CD4-positive, alpha-beta T cell treated with Interleukin-4 for 1 hour (primary cell): ENCODE measurements at places on chromosomes 13 and 19.
A peak's percentile ranks its signal among the peaks of the same experiment; 100 is the strongest.

GRCh38 chr13:96851856-96852445 lies 142.3 kb downstream of the OXGR1 start:
- no peak for DNase-seq

DNA sequence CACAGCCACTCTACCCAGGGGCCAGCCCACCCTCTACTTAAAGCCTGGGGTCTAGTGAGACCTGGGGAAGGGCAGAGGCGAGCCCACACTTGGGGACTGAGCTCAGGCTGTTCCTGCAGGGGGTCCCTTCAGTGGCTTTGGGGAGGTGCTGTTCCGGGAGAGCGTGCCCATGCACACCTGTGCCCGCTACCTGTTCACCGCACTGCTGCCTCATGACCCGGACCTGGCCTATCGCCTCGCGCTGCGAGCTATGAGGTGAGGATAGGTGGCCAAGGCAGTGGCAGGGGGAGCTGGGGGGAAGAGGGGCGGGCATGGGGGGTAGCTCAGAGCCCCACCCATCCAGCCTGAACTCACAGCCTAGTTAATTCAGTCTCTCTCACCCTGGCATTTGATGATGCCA lies 24.0 kb downstream of the ZSWIM4 start:
- DNase-seq: no peak

- no peak for DNase-seq
Observed at GRCh38 chr13:24493356-24493755, 19.2 kb downstream of the PARP4 start.

DNA sequence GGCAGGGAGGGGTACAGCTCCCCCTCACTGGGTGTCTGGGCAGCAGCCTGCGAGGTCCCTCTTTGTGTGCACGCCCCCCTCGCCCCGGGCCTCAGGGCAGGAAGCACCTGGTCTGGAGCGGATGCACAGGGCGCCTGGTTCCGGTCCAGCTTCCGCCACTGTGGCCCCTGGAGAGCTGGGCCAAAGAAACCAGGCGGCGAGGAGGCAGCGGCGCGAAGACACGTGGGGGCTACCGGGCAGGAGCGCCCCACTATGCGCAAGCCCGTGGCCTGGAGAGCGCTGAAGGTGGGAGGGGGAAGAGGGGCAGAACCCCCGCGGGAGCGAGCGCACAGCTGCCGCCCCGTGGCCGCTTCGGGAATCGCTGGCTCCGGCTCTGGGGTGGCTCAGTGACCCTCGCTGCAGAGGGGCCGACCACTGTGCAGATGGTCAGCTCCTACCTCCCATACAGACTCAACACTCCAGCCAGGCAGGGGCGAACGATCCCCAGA lies 1.7 kb upstream of the LYL1 start:
- DNase-seq: peak; percentile 64

- DNase-seq: no peak
Observed at GRCh38 chr13:71964491-71965100, 97.6 kb upstream of the DACH1 start.

- DNase-seq: no peak
Observed at GRCh38 chr19:45990113-45990728, 5.0 kb upstream of the CCDC61 start.

GRCh38 chr13:49110913-49111170 lies 109.3 kb upstream of the MLNR start:
- DNase-seq: no peak

DNA sequence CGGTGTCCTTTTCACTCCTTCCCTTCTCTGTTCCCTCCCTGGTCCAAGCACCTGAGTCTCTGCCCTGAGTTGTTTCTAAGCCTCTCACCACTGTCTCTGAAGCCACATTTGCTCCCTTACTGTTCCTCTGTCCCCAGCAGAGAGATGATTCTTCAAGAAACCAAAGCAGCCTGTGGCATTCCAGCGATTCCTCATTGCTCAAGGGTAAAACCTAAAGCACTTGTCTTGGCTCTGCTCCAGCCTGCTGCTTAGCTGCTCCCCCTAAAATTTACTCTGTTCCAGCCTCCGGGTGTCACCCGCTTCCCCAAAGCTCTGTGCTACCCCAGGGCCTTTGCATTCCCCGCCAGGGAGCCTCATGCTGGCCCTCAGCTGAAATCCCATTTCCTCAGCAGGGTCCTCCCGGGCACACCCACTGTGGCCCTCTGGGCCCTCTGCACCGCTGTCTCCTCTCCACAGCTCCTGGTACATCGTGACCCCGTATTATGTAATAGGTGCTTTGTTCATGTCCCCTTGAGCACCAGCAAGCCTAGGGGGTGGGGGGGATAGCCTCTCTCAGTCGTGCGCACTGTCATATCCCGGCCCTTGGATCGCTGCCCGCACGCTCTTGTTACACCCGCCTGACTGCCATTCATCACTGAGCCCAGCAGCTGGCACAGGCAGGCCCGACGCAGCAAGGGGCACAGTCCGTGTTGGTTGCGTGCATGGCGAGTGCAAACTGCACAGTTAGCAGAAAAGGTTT lies 15.8 kb downstream of the TECR start:
- no peak for DNase-seq

DNA sequence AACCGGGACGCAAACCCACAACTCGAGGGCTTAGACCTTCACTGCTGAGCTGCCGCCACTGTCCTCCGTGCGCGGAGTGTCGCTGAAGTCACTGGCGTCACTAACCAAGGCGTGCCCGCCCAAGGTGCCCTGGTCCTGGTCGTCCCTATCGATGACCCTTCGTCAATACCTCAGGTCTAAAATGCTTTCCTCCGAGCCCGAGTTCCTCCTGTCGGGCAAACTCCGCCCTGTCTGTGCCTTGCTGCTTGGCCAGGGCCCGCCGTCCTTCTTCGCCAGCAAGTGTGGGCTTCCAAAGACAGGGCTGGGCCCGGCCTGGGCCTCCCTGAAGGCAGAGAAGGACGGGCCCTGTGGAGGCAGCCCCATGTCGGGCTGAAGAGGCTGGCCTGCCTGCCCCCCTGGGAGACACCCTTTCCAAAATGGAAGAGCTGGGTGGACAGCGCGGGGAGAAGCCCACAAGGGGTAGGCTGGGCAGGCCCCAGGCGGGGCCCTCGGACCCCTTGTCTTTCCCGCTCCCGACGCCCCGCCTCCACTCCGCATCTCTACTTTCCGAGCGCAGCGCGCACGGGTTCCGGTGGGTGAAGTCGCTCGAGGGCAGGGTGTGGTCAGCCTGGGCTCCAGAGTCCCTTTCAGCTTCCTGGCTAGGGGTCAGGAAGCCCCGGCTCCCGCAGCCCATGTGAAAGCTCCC lies 13.4 kb downstream of the RB1 start:
- DNase-seq: no peak

DNA sequence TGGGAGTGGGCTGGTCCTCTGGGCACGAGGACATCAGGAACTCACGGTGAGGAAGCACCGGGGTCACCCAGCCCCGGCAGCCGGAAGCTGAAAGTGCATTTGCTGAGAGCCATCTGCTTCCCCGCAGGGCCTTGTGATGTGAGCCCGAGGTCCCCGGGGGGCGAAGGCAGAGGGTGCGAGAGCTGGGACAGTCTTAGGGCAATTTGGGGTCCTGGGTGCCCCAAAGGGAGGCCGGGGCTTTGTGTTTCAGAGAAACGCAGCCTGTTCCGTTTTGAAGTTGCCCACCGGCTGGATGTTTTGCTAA lies 4.8 kb downstream of the F2RL3 start:
- peak; percentile 50 for DNase-seq

DNA sequence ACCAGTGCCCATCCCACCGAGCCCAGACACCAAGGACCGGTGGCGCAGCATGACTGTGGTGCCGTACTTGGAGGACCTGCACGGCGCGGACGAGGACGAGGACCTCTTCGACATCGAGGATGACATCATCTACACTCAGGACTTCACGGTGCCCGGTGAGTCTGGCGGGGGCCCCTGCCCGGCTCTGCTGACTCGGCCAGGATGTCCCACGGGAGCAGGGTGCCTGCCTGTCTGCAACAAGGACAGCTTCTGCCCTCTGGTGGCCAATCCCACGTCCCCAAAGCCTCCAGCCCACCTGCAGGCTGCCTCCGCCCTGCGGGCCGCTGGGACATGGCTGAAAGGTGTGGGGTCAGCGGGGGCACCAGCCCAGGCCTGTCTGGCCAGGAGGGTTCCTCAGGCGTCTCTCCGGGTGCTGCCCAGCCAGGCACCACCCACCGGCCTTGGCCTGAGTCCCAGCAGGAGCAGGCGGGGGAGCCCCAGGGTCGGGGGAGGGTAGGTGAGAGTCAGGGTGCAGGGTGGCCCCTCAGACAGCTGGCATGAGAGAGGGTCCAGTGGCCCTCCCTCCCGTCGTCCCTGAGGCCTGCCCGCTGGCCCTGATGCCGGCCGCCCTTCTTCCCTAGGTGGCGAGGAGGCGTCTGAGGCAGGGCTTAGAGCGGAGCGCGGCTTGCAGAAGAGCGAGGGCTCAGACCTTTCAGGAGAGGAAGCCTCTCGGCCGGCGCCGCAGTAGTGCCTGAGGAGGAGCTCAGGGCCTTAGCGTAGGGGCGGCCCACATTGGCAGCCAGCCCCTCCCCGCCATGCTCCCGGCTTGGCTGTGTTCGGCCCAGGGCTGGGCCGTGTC lies 14.6 kb downstream of the CBARP start:
- DNase-seq: no peak

DNA sequence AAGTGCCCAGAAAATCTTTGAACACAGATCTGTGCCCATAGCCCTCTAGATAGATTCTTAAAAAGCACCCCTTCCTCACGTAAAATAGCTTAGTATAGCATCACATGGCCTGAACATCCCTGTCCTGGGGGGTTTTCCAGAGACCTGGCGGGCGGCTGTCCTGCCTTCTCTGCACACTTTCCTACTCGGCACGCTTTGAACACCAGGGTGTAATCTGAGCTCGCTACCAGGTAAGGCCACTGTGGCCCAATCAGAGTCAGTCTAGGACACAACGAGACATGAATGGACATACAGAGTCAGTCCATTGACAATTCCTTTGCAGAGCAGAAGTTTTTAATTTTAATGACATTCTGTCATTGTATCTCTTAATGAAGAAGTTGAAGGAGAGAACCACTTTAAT lies 8.1 kb downstream of the CYP2A13 start:
- DNase-seq: no peak

GRCh38 chr19:814152-815078 lies 7.3 kb downstream of the PLPPR3 start:
- no peak for DNase-seq

DNA sequence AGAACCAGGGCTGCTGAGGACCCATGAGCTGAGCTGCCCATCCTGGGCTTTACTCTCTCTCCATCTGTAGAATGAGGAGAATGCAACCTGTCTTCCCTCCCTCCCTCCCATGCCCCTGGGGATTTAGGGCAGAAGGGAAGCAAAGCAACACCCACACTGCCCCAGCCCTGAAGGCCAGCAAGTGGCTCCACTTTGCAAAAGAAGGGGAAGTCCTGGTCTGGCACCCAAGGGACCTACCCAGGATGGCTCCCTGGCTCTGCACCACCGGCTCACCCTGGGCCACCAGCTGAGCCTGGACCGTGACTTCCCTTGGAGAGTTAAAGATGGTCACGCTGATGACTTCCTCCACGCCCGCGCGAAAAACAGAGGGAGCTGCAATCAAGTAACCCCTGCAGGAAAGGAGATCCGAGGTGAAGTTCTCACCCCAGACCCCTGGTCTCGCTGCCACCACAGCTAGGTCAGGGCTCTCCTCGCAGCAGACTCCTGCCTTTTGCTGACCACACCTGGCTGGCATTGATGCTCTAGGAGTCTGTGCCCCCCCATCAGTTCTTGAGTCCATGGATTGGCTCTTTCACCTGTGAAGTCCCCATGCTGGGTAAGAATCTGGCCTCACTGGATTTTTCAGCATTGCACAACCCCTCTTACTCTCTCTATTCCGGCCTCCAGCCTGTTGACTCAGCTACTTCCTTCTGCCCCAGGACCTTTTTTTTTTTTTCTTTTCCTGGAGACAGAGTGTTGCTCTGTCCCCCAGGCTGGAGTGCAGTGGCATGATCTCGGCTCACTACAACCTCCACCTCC lies 4.6 kb downstream of the CPAMD8 start:
- DNase-seq: peak; percentile 52

DNA sequence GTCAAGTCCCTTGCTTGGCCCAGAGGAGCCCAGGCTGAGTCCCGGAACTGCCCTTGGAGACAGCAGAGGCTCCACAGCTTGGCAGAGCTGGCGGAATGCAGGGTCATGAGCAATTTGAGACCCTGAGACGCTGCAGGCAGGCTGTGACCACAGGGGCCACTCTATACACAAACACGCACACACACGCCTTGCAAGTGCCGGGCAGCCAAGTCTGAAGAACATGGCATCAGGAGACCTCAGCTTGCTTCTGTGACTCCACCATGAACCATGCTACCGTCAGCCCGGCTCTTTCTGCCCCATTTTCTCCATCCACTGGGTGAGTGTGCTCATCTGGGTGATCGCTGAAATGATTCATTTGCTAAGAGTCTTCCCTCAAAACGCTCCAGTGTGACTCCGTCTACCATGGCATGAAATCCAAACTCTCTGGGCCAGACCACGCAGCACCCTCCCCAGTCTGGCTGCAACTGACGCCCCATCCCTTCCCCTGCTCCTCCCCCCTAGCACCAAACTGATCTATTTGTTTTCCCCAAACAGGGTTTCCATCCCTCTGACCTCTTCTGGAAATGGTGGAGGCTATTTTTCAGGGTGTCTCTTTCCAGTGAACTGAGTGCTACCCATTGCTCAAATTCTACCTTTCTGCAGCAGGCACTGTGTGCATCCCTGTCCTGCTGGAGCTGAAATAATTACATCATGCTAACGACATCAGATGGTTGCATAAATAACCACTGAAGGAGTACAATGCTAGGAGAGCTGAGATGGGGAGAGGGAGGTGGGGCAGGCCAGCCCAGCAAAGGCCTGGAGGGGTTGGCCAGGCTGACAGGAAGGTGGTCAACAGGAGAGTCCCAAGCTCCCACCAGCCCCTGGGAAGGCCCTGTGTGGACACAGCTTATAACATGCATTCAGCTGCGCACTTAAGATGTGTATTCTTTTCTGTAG lies 3.1 kb downstream of the CARS2 start:
- DNase-seq: no peak

- no peak for DNase-seq
Observed at GRCh38 chr13:100365680-100366079, 222.9 kb downstream of the GGACT start.
